ENCODE measurements at places on chromosomes 7 and 10.

- no peak for DNase-seq
These were observed 536.0 kb upstream of the STEAP1 start for GRCh38 chr7:89618274-89618673.

GRCh38 chr7:129317450-129317849 is 92.6 kb downstream of the AHCYL2 start:
- no peak for DNase-seq

DNA sequence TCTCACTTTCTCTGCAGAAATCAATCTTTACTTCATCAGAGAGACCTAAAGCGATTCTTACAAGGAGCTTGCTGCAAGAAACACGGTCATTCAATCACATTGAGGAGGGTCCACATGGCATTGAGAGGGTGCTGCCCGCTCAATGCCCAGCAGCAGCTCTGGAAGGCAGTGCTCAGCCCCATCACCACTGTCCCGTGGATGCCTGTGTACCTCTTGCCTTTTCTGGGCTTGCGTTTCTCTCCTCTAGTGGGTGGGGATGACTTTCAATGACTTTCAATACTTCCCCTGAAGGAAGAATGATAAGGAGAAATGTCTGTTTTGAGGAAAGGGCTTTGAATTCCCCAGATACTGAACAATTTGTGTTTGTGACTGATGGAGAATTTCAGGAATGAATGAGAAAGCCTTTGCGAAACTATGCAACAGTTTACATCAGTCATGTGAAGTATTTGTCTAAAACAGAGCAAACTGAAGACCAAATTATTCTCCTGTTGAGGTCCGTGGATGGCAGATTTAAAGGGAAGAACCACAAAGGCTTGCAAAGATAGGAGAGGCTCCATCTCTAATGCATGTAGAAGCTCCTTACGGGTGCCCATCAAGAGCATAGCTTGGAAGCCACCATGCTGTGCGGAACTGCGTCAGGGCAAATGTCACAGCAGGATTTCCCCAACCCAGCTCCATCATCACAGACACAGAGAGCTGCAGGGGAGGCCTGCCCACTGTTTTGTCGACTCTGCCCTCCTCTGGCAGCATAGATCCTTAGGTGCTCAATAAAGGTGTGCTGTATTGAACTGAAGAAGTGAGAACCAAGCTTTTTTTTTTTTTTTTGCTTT is 6.6 kb upstream of the ZNF22 start:
- DNase-seq = no peak

- no peak for DNase-seq
These were observed 13.1 kb upstream of the FAM204A start for GRCh38 chr10:118355234-118355633.

GRCh38 chr7:15703732-15704131 is 17.2 kb upstream of the MEOX2 start:
- no peak for DNase-seq

DNA sequence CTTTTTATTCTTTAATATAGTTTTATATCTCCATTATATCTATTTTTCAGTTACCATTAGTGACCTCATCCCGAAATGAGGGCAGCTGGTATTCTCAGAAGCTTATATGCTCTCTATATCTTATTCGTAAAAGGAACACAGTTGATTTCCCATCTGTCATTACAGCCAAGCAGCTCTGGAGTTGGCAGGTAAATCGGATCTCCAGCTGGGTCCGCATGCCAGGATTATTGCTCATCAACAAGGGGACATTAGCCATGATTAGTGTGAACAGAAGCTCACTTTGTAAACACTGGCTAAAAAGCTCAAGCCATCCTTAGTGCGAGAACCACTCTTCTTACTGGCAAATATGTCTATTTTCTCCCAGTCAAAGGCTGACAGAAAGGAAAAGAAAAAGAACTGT is 180.3 kb downstream of the NPSR1 start:
- no peak for DNase-seq

DNA sequence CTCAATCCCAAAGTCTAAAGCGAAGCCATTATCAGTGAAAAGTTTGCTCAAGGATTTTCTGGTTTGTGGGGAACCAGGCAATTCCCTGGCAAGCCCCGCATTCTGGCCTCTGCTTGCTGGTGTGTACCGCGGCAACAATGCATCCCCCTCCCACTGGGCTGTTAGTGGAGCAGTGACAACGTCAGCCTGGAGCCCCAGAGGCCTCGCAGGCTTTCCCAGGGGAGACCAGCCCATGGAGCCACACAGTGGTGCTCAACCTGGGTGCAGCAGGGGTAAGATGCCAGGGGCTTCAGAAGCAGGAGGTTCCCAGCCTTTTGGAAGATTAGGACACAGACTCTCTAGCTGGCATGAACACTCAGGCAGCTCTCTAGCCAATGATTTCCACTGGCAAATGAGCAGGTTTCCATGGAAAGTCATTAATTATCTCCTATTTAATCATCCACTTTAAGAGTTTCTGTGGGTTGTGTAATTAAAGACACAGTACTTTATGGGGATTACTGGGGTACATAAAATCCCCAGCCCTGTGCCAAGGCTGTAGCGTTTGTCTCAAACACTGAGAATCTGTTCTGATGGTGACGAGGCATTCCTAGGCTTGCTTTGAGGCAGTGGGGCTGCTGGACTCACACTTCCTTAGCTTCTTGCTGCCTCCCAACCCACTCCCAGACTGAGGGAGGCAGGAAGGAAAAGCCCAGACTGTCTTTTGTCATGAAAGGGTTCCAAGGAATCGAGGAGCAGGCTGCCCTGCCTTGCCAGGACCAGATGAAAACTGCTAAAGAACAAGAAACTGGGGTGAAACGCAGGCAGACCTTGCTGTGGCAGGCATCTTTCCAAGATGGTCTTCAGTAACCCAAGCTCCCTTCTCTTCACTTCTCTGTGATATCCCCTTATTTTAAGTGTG is 411.9 kb upstream of the SHH start:
- DNase-seq = no peak

DNA sequence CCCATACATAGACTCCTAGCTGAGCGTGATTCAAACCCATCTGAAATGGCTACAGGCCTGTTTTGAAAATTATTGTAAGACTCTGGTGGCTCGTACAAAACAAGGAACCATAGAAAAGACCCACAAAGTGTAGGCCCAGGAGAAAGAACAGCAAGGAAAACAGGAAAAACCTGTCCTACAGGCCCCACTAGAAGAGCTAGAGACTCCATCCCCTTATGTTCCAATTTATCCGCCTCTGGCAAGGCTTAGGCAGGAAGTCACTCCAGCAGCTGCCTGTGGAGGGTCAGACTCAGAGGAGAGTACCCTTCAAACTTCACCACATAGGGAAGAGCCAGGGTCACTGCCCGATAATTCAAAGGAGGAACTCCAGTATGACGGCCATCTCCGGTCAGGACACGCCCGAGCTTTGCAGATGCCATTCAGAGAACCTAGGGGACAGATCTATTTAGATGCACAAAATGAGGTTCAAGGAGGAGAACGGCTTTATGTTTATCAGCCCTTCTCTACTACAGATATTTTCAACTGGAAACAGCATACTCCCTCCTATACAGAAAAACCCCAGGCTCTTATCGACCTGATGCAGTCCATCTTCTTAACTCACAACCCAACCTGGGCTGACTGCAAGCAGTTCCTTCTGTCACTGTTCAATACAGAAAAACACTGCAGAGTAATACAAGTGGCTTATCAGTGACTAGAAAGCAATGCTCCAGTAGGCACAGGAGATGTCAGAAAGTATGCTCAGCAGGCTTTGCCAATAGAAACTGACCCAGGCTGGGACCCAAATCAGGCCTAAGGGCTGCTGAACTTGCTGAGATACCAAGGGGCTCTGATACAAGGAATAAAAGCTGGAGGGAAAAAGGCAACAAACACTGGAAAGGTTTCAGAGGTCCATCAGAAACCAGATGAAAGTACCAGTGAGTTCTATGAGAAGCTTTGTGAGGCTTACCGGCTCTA is 8.6 kb upstream of the ZNF33B start:
- no peak for DNase-seq

- DNase-seq = no peak
These were observed 72.8 kb upstream of the KAT6B start for GRCh38 chr10:74753442-74754211.

GRCh38 chr10:119368991-119369869 is 161.9 kb downstream of the GRK5 start:
- DNase-seq = no peak

- no peak for DNase-seq
These were observed 10.5 kb downstream of the ZNF282 start for GRCh38 chr7:149205690-149206381.

DNA sequence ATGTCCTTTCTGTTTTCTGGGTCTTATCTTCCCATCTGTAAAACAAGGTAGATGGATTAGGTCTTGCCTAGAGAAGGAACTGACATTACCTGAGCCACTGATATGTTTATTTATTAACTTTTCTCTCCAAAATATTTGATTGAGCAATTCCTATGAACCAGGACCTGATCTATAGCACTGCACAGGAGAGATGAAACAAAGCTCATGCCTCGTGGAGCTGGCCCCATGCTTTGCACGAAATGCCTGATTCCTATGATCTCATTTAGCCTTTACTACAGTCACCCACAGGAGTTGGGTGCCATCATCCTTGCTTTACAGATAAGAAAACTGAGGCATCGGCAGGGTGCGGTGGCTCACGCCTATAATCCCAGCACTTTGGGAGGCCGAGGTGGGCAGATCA is 48.2 kb upstream of the ZMIZ1 start:
- DNase-seq = no peak

GRCh38 chr7:140007051-140007690 is 55.6 kb downstream of the PARP12 start:
- no peak for DNase-seq

DNA sequence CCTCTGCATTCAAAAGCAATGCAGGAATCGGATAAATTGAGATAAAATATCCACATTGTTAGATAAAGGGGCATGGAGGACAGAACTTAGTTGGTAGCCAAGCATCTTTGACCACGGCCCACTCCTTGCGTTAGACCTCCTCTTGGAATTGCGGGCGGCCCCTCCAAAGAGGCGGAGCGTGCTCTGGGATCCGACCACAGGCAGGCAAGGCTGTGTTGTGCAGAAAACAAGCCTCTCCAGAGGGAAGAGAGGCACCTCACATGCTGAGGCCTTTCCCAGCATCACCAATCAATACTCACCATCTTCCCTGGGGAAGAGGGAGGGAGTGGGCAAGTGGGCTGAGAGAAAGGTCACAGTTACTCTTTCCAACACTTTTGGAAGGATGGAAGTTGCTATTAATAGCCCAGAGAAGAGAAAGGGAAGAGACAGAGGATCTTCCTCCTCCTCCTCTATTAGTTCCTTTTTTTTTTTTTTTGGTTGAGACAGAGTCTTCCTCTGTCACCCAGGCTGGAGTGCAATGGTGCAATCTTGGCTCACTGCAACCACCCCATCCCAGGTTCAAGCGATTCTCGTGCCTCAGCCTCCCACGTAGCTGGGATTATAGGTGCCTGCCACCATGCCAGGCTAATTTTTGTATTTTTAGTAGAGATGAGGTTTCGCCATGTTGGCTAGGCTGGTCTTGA is 49.7 kb upstream of the NRF1 start:
- DNase-seq = no peak

DNA sequence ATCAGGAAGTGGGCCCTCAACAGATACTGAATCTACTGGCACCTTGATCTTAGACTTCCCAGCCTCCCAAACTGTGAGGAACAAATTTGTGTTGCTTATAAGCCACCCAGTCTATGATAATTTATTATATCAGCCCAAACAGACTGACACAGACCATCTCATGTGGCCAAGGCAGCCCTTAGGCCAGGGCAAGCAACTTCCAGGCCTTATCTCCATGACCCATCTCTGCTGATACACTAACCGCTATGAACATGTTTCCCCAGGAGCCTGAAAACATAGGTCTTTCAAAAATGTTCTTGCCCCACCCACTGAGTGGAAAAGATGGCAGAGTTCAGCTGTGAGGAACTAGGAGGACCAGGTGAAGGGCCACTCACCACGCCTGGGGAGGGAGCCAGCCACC is 3.2 kb upstream of the BLOC1S2 start:
- no peak for DNase-seq

GRCh38 chr7:75969182-75969581 is 25.2 kb downstream of the TMEM120A start:
- no peak for DNase-seq

- no peak for DNase-seq
These were observed 411.9 kb downstream of the TFEC start for GRCh38 chr7:115618676-115619075.

DNA sequence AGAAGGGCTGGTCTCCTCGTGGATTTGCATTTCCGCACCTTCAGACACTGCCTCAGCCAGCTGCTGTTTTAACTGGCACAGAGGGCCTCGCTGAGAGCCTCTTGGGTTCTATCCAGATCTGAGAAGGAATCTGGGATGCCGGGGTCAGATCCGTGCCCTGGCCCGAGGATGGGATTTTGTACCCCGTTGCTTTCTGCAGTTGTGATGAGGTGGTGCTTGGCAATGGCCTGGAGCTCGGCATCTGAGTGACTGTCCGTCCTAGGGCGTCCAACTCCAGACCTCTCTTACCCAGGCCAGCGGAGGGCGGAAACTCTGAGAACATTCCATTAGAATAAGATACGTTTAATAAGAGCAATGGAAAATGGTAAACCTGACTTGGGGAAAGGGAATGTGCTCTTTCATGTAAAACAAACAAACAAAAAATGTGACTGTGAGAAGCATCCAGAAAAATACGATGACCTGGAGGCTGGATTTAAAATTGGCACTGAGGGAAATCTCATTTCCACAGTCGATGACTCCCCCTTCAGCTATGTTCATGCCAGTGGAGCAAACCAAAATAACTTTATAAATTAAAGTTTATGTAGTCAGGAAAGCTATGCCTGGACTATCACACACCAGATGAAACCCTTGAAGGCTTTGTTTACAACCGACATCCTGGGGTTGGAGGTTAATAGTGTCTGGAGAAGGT is 39.6 kb downstream of the GRK5 start:
- no peak for DNase-seq

DNA sequence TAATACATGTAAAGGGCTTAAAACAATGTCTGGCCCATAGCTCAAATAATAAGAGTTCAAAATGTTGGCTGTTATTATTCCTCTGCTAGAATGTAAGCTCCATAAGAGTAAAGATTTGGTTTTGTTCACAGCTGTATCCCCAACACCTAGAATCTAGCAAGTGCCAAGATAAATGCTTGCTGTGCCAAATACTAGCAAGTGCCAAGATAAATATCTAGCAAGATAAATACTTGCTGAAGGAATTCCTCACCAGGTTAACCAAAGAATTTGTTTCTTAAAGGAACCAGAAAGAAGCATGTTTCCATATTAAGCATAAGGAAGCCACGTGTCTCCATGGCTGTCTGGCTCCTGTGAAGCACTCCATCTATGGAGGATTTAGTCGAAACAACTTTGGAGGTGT is 235.2 kb upstream of the SP4 start:
- DNase-seq = no peak

All from esophagus squamous epithelium (tissue), 5 donors.